ENCODE measurements at places on chromosomes 12 and 14.

- no peak for DNase-seq
- peaks cover 23% of the 10 kb centered on the region for H3K27me3 ChIP-seq
- H3K27ac ChIP-seq: no peak overlapping the region
- H3K4me1 ChIP-seq: peaks cover 68% of the 10 kb centered on the region
- H3K4me3 ChIP-seq: no peak overlapping the region
Measured at GRCh38 chr12:6771091-6771495, 1.2 kb upstream of the LAG3 start.

DNA sequence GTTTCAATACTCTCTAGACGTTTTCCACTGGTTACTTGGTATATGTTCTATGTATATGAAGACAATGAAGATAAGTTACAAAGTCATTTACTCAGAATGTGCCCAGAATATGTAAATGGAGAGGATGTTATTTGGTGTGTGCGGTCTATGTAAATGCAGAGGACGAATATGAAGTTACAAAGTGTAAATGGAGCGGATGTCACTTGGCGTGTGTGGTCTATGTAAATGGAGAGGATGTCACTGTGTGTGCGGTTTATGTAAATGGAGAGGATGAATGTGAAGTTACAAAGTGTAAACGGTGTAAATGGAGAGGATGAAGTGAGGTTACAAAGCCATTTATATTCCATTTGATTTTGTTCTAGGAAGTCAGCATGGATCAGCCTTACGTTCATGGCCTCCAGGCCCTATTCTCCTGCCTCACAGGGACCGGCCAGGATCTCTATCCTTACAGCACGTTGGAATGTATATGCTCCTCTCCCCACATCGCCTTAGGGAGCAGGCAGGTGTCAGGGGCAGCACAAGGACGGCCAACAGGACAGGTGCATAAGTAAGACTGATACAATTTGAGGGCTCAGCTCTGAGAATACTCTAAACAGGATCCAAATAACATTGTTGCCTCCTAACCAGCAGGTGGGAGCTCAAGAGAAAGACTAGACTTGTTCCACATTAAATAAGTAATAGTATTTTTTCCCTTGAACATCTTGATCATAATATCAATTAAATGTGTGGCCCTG lies 42.4 kb downstream of the GLRX5 start:
- H3K4me3 ChIP-seq: no peak overlapping the region
- H3K36me3 ChIP-seq: no peaks in the 10 kb centered on the region
- peaks cover 2% of the 10 kb centered on the region for H3K27me3 ChIP-seq
- no peak for DNase-seq

GRCh38 chr14:93716746-93717667 lies 71.3 kb downstream of the PRIMA1 start:
- no peaks in the 10 kb centered on the region for H3K36me3 ChIP-seq
- no peak for DNase-seq
- no peak overlapping the region for H3K27ac ChIP-seq
- no peaks in the 10 kb centered on the region for H3K4me1 ChIP-seq
- H3K4me3 ChIP-seq: no peak overlapping the region

DNA sequence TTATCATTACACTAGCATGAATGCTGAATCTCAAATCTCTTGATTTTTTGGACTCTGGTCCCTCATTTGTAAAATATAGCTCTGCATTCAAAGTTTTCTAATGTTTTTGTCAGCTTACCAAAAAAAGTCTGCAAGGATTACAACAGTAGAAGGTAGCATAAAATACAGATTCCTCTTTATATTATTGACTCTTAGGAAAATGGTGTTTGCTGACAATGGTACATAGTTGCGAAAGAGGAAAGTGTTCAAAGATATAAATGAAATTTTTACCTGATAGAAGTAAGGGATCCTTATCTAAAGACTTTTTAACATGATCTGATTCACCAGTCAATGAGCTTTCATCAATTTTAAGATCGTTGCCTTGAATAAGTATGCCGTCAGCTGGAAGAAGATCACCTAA lies 74.1 kb downstream of the ATP2B1 start:
- H3K4me1 ChIP-seq: peaks cover 7% of the 10 kb centered on the region
- no peaks in the 10 kb centered on the region for H3K27me3 ChIP-seq
- peaks cover 46% of the 10 kb centered on the region for H3K36me3 ChIP-seq
- DNase-seq: no peak

DNA sequence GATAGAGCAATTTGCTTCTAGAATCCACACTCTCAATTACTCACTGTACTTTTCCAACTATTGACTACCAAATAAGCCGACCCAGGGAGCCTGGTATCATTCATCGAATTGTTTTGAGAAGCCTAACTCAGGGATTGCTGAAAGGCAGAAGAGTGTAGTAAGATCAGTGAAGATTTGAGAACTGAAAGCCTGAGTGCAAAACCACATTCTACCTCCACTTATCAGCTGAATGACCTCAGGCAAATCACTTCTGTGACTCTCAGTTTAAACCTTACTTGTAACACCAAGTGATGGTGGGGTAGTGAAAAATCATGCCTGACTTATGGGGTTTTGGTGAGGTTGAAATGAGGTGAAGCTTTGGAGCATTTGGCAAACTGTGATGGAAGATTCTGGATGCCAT lies 126.1 kb upstream of the MAX start:
- H3K27me3 ChIP-seq: no peaks in the 10 kb centered on the region
- peak overlapping the region; percentile 4 for H3K27ac ChIP-seq
- no peak for DNase-seq
- H3K4me3 ChIP-seq: no peak overlapping the region

GRCh38 chr12:120767071-120768024 lies 41.7 kb downstream of the ACADS start:
- no peak overlapping the region for H3K27ac ChIP-seq
- no peaks in the 10 kb centered on the region for H3K27me3 ChIP-seq
- peaks cover 17% of the 10 kb centered on the region for H3K36me3 ChIP-seq
- H3K4me1 ChIP-seq: peaks cover 3% of the 10 kb centered on the region
- no peak overlapping the region for H3K4me3 ChIP-seq
- no peak for DNase-seq

GRCh38 chr12:96431067-96431466 lies 30.8 kb upstream of the CDK17 start:
- no peak overlapping the region for H3K27ac ChIP-seq
- H3K36me3 ChIP-seq: peaks cover 6% of the 10 kb centered on the region
- H3K27me3 ChIP-seq: no peaks in the 10 kb centered on the region
- DNase-seq: no peak
- H3K4me3 ChIP-seq: no peak overlapping the region

DNA sequence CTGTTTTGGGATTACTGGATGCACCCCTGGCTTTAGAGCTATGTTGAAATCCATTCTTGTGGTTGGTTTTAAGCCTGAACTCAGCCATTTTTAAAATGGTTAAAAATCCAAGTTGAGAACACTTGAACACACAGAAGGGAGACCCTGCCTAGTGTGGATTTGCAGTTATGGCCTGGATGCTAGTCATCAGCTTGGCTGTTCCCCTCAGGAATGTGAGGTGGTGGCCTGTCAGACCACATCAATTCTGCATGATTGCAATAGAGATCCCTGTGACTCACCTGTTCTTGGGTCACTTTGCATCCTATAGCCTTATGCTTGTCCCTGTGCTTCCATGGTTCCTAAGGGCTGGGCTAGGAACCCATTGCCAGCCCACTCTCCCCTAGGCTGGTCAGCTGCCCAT lies 454.1 kb downstream of the ATP23 start:
- H3K4me1 ChIP-seq: no peaks in the 10 kb centered on the region
- no peak overlapping the region for H3K4me3 ChIP-seq
- no peak for DNase-seq
- H3K27me3 ChIP-seq: peaks cover 4% of the 10 kb centered on the region
- no peaks in the 10 kb centered on the region for H3K36me3 ChIP-seq

Data from activated CD4-positive, alpha-beta T cell treated with anti-CD3 and anti-CD28 coated beads, Interleukin-2, amount 10 ng/mL, durations not matched to agents 7 days and 5 days (primary cell).